ENCODE measurements at places on chromosomes 3 and 15. TPM values are rescaled to one million over a fixed set of nuclear protein-coding genes. Genes with fewer than 3 reads are reported as not detected.

The GADL1 gene
- not detected for total RNA-seq

The SPINK8 gene
- not detected for total RNA-seq

The PODXL2 gene
- 1.7 TPM for total RNA-seq

The GOLGB1 gene
- total RNA-seq = 56.1 TPM

The THPO gene
- not detected for total RNA-seq

The RTP3 gene
- total RNA-seq = not detected

The ADGRG7 gene
- total RNA-seq = not detected

The KLHL40 gene
- not detected for total RNA-seq

The MESP1 gene
- under 0.01 TPM for total RNA-seq

The RNF7 gene
- 149 TPM for total RNA-seq
